Stimulated activated naive CD4-positive, alpha-beta T cell treated with Interleukin-2 at 50 U/mL for 16 hours (primary cell): ENCODE measurements at places on chromosomes 5 and 9.

DNA sequence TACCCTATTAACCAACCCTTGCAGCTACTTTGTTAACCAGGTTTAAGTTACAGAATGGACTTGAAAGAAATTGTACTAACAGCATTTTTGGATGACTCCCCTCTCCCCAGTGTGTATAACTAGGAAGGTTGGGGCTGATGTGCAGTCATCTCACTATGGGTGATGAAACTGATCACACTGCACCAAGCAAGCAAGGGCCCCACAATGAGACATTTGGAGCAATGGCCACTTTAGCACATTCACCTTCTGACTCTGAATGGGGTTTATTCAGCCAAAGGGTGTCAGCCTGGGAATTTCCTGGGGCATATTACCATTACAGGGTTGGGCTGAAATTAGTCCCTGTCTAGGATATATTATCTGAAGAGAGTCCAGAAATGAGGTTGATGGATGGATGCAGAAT lies 18.7 kb upstream of the CYFIP2 start:
- peak; percentile 42 for DNase-seq

- DNase-seq, result no peak
These were observed 12.3 kb downstream of the DCANP1 start for GRCh38 chr5:135434591-135435466.

GRCh38 chr9:98900244-98900643 lies 43.5 kb upstream of the COL15A1 start:
- DNase-seq, result no peak

GRCh38 chr9:87658511-87658910 lies 67.4 kb upstream of the CTSL start:
- DNase-seq, result no peak

DNA sequence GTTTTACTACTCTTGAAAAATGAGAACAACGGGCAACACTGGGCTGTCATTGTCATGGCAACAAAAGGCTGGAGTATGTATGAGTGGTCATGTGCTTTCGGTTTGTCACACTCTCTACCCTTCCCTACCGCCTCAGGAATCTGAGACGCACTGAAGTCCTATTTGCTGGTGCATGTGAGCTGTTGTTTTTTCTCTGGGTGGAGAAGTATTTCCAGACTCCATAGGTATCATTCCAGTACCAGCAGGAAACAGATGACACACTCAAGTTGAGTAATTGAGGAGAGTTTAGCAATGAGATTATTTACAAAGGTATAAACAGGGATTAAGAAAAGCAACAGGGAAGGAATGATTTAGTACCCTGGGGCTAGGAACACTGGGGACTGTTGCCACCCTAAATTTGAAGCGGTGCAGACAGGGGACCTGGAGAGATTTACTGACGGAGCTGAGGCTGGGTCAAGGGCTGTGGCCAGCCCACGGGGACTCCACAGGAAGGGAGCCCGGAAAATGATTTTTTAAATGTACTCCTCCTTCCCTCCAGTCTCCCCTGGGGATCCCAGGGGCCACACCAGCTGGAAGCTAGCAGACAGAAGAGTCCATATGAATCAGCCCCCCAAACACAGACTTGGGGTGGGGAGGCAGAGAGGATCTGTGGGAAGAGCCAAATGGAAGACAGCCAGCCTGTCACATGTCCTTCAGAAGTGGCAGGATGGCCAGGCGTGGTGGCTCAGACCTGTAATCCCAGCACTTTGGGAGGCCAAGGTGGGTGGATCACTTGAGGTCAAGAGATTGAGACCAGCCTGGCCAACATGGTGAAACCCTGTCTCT lies 13.2 kb upstream of the ZBTB43 start:
- DNase-seq, result no peak

DNA sequence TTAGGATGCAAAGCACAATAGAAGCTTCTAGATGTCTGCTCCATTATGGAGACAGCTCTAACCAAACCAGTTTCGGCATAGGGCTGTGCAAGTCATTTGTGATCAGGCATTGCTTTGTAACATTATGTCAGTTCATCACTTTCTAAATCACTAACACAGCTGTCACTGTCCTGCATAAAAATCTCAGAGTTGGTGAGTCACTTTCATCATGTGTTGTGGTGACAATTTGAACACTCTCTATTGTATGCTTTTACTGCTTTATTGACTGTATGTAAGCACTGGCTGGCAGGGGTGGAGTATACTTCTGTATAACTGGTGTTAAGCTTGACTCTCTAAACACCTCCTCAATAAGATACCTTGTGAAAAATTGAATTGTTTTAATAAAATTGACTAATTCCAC lies 77.9 kb downstream of the SLCO4C1 start:
- DNase-seq, result no peak

- no peak for DNase-seq
These were observed 97.1 kb upstream of the CDH6 start for GRCh38 chr5:31096238-31096865.

DNA sequence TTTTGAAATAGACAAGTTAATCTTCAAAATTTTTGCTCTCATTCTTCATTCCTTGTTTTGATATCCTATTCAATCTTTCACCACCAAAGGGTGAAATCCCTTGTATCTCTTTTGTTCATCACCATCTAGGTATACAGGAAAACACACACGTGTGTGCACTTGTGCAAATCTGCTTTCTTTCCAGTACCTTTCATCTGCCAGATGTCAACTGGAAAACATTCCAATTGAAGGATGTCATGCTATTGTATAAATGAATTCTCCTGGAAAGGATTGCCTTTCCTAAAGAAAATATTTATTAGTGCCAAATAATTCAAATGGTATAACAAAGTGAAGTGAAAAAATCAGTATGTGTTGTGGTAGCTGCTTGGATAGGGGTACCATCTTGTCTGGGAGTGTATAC lies 123.7 kb downstream of the RANBP17 start:
- DNase-seq, result no peak

DNA sequence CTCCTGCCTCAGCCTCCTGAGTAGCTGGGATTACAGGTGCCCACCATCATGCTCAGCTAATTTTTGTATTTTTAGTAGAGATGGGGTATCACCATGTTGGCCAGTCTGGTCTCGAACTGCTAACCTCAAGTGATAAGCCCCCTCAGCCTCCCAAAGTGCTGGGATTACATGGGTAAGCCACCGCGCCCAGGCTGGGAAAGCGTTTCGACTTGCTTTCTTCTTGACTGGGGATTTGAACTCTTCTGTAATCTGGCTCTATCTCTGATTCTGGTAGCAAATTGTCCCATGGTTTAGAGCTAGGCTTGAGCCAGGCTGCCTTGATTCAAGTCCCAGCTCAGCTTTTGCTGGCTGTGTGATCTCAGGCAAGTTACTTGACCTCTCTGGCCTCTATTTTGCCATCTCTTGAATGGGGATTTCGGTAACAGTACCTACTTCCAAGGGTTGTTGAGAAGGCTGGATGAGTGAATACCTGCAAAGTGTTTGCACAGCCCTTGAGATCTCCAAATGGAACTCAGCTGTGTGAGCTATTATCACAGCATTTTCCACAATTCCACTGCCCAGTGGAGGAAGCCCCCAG lies 20.5 kb upstream of the MVB12B start:
- no peak for DNase-seq

DNA sequence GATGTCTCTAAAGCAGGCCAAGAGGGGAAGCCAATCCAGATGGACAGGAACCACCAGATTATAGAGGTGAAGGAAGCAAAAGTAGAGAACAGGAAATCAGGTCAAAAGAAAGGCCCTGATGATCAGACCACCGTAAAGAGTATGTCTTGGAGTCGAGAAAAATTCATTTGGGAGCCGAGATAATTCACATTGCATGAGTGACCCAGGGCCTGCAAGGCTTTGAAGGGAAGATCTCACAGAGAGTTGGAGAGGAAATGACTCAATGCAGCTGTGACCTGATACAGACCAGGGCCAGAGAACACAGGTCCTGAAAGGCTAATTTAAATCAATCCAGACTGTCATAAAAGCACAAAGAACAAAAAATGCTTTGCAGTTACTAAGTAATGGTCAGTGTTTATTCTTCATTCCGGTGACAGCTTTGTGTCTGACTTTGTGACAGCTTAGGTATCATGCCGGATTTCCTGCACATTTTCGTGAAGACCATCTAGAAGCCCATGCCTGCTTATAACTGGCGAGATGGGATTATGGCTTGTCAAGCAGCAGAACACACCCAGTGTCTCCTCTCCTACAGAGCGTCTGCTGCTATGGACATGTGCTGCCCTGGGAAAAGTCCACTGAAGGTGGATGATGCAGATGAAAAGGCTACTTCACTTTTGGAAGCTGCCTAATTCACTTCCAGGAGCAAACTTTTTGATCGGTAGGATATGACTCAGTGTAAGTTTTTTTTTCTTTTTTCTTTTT lies 5.8 kb upstream of the ACTBL2 start:
- DNase-seq, result no peak

DNA sequence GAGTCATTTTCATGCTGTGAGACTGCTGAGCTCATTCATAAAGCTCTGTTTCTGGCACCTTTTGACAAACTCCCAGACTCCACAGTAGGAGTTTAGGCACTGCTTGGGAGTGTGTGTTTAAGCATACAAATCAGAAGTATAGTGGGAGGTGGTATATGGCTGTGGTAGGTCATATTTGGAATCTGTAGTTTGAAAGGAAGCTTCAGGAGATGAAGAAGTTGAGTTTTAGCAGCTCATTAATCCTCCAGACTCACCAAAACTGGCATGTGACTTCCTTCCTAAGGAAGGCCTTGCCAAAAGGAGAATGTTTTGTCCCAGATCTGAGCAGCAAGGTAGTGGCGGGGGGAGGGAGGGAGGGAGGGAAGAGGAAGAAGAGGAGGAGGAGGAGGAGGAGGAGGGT lies 52.8 kb downstream of the SAXO1 start:
- DNase-seq, result no peak

GRCh38 chr5:66169534-66169933 lies 25.4 kb downstream of the SREK1 start:
- DNase-seq, result no peak

- no peak for DNase-seq
These were observed 64.5 kb upstream of the GNA14 start for GRCh38 chr9:77712533-77713130.

- no peak for DNase-seq
These were observed 453 bp downstream of the PTRH1 start for GRCh38 chr9:127714951-127715469.

GRCh38 chr5:67971223-67971830 lies 244.2 kb upstream of the PIK3R1 start:
- DNase-seq, result no peak

- no peak for DNase-seq
These were observed 94.1 kb downstream of the PTCH1 start for GRCh38 chr9:95422650-95423049.

DNA sequence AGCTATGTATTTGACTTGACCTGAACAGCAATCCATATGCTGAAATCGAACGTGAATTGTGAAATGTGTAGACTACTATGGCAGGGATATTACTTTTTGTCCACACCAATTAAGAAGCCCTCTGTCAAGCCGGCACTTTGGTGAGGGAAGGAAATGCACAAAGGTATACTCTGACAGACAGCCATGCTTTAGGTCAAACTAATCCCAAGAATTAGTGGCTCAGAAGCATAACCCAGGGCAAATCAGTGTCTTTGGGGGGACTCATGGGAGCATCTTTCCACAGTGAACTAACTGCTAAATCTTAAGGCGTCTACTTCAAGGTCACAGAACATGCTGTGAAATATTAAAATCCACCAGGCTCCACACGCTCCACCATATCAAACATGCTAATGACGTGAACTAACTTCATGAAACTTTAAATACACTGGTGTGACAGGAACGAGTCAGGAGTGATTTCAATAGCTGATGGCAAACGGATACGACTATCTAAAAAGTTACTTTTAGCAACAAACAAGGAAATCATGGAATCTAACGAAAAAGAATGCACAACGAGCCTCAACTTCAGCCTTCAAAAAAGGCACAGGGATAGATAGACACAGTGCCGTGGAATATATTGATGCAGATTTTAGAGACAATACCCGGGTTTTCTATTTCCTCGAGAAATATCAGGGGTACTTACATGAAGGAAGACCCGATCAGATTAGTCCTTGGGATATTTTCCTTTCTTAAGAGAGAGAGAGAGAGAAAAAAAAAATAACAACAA lies 527 bp downstream of the MEF2C start:
- DNase-seq, result no peak

DNA sequence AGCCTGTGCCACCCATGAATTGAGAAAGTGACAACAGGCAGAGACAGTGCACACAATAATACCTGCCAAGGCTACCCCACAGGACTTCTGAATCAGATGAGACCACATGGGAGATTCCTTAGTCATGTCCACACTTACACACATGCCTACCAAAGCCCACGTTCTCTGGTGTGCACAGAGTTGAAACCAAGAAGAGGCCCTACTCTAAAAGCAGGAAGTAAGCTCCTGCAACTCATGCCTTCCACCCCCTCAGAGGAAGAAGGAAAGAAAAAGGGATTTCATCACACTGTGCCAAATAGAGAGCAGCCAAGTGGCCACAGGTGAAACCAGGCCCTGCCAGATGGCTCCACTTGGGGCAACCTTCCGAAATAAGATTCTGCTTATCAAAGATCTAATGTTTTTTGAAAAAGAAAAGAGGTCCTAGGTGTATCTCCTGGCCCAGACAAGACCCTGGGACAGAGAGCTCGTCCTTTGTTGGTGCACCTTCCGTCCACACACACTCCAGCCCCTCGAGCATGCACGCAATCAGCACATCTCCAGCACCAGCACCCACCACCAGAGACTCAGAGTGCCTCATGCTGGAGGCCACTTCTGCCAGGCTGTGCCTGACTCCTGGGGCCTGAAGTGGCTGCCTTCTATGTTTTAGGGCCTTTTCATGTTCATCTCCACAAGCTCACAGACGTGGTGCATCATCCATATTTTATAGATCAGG lies 114.6 kb upstream of the SPOCK1 start:
- DNase-seq, result no peak

DNA sequence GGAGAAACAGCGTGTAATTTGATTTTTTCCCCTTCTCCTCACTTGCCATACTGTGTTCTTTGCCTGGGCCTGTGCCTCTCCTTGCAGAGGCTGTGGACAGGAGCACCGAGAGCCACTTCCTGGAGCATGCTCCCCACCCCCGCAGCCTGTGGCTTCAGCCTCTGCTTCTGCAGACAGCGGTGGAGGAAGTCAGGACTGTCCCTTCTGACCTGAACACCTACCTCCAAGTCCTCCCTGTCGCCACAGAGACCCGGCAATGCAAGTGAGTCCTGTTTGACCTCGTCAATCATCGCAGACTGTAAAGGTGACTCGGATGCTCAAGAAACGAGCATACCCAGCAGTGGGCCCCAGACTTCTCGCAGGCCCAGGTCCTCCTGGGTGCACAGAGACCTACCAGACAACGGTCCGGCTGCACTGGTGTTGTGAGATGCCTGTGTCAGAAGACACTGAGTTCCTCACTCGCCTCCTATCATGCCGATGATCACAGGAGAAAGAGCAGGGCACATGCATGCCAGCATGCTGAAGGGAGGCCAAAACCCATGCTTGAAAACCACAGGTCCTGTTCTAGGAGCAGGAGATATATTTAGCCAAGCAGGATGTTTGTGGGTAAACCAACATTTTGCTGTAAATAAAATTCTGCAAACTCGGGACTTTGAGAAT lies 198.8 kb downstream of the AUH start:
- DNase-seq, result peak; percentile 18

DNA sequence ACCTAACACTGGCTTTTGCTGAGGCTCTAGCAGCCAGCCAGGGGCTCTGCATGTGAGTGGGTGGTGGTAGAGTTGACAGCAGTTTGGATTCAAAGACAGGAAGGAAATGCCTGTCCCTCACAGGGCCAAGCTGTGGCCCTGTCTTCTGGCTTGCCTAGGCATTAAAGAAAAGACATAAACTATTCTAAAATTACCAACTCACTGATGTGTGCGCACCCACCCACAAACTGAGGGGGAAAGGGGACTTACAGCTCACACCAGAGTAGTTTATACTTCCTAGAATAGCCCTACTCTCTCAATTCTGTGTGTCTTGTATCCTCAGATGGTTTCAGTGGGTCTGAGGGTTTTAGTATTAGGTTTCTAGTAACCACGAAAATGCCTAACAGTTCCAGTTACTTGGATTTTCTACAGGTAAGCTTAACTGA lies 18.3 kb upstream of the IL13 start:
- DNase-seq, result no peak
